ENCODE measurements at places on chromosomes 11 and 22.

GRCh38 chr11:59284773-59285129, 72.0 kb upstream of the MPEG1 start:
- no peak for DNase-seq

DNA sequence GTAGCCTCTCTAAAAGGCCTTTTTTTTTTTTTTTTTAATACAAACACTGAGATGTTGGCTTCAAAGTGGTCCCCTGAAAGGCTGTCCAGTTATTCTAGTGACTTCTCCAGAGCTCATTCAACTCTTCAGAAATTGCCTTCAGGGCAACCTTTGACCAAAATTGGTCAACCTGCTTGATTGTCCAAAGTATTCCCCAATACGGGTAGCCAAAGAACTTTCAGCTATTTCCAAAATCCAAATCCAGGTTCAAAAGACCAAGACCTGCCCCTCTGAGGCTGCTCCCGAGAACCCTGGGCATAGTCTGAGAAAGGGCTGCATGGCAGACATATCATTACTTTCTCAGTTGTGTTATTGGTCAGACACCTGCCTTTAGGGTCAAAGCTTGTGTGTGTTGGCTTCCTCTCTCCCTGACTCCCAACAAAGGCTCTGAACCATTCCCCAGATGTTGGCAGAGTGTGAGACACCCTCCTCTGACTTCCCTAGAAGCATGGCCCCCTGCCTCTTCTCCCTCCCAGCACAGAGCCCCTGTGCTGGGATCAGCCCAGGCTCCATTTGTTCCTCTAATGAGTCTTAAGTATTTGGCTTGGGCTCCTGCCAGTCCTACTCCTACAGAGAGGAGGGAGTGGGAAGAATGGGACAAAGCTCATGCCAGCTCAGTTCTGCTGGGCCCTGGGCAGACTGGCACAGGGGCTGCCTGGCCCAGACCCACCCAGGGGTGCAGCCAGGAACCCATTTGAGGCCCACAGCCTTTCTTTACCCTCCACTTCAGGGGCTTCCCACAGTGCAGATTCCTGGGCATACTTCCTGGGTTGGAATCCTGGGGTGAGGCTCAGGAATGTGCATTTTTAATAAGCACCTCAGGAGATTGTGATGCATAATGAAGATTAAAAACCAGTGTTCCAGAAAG, 30.3 kb downstream of the TNKS1BP1 start:
- DNase-seq = peak; percentile 20

- DNase-seq = no peak
Measured at GRCh38 chr22:25061605-25062376, 109.3 kb downstream of the KIAA1671 start.

GRCh38 chr11:126149759-126150625, 61.5 kb downstream of the RPUSD4 start:
- DNase-seq = no peak
